ENCODE measurements at places on chromosomes 7 and 10.

GRCh38 chr10:62662486-62662885 is 142.0 kb upstream of the ADO start:
- DNase-seq = no peak

- DNase-seq = no peak
Measured at GRCh38 chr7:90766814-90767564, 170.9 kb downstream of the CDK14 start.

GRCh38 chr7:147861058-147861716 is 729.4 kb upstream of the C7orf33 start:
- DNase-seq = no peak

- DNase-seq = no peak
Measured at GRCh38 chr10:8130973-8131911, 76.8 kb downstream of the GATA3 start.

DNA sequence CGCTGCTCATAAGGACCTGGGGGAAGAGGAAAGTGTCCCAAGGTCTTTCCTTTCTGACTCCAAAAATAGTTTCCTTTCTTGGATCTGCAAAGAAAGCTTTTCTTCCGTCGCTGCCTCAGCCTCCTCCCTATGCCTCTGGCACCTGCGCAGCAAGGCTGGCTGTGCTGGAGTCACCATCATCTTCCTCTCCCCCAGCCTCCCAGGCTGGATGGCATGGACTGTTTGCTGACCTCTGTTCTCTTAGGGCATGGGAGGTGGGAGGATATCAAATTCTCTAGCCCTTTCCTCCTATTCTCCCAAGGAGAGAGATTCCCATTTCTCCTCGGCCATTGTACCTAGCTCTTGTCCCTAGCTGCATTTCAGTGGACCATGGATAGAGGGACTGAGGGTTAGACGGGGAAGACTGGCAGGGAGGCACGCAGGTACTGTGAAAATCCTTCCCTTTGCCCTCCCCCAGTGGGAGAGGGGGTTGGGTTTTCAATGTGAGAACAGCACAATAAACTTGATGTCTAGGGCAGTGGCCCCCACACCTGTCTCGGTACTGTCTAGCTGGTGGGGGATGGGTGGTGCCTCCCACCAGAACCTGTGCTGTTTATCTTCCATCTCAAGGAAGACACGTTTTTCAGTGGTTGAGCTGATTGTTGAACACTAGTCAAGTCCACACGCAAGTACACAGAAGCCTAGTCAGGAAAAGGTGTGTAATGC is 2.6 kb downstream of the PPP1R35 start:
- DNase-seq = no peak

- no peak for DNase-seq
Measured at GRCh38 chr7:35418716-35419390, 165.0 kb upstream of the TBX20 start.

DNA sequence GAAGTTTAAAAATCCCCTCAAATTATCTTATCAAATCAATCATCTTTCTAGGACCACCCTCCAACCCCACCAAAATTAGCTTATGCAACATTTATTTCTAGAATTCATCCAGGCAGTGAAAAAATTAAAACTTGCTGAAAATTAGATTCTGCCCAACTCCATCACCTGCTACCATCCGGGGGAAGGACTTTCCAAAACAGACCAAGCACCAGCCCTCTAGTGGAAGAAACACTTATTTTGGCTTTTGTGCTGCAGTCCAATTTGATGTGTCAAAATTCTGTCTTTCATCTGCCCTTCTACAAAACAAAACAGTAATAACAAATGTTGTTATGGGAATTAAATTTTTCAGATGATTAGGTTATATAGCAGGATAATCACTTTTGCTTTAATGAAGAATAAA is 35.1 kb downstream of the GCC1 start:
- DNase-seq = no peak

DNA sequence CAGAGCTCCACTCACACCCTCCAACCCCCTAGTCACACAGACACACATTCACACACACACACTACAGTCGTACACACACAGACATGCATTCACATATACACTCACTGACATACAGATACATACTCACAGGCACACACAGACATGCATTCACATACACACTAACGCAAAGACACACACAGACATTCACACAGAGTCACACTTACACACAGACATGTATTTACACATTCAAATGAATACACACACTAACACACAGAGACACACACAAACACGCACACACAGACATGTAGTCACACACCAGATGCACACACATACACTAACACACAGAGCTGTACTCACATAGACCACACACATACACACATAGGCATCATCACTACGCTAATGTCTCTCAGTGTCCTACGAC is 58.0 kb upstream of the MYL10 start:
- DNase-seq = no peak

DNA sequence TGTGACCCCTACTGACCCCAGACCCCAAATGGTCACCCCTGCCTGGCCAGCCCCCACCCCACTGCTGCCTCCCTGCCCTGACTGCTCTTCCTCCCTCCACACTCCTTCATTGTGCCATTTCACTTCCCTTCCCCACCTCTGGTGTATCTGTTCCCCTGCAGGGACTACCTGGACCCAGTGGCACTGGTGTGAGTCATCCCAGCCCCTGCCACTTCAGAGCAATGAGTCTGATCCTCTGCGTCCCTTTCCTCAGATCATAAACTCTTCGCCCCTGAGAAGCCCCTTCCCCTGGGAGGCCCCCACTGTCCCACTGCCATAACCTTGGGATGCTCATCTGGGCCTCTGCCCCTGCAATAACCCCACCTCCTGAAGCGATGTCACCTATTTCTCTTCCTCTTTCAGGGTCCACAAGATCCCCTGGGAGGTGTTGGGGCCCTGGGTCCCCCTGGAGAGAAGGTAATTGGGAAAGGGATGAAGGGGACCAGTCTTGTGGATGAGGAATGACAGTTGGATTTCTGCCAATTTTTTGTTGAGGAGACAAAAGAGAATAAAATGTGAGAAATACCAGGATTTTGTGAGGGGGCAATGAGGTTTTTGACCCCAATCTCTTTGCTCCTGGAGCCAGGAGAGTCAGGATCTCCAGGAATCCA is 19.1 kb upstream of the VOPP1 start:
- no peak for DNase-seq

GRCh38 chr7:44618753-44619152 is 12.3 kb downstream of the OGDH start:
- DNase-seq = no peak

DNA sequence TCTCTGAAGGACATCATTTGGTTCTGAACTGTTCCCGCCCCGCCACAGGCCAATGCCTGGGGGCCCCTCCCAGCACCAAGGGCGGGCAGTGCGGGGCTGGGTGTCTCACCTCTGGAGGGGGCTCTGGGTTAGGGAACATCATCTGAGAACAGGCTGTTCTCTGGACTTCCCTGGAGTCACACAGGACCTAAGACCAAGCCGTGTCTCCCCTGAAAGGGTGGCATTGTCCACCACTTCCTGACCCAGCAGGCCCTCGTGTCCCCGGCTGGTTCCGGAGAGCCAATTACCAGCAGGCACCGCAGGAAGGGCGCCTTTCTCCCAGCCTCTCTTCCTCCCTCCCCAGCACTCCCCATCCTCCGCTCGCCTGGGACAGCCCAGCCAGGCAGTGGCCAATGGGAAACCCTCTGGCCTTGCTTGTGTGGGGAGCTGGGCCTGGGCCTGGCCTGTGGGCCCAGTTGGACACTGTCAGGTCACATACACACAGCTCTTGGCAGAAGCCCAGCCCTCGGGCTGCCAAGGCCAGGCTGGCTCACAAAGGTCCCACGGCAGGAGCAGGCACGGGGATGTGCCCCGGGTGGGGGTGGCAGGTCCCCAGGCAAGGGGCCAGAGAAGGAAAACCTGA is 119.5 kb downstream of the SPDYE5 start:
- DNase-seq = no peak

GRCh38 chr7:147858421-147858820 is 732.1 kb upstream of the C7orf33 start:
- DNase-seq = no peak

Data from NCI-H1436 treated with DMSO at 0.1 percent for 48 hours (cell line).